ENCODE measurements at places on chromosomes 1 and 21. TPM values are rescaled to one million over a fixed set of nuclear protein-coding genes. Genes with fewer than 3 reads are reported as not detected.

MCOLN3 gene
- total RNA-seq: 0.36 TPM

CADM3 gene
- 0.48 TPM for total RNA-seq

CNKSR1 gene
- 19.7 TPM for total RNA-seq

MEX3A gene
- total RNA-seq: 1.7 TPM

ERVH48-1 gene
- total RNA-seq: not detected

RYR2 gene
- total RNA-seq: 0.28 TPM

GREM2 gene
- total RNA-seq: 0.52 TPM

PTPN7 gene
- 1.2 TPM for total RNA-seq

NAXE gene
- 80.4 TPM for total RNA-seq

SMCP gene
- total RNA-seq: not detected

PTPN14 gene
- total RNA-seq: 25.3 TPM

FHAD1 gene
- total RNA-seq: 0.32 TPM

IFNLR1 gene
- total RNA-seq: 4.0 TPM

KCNE2 gene
- not detected for total RNA-seq

TRPM2 gene
- 1.2 TPM for total RNA-seq

OR2T11 gene
- not detected for total RNA-seq

TACSTD2 gene
- total RNA-seq: 988 TPM

C1orf216 gene
- 1.4 TPM for total RNA-seq

S100A16 gene
- total RNA-seq: 1,290 TPM

LRRC7 gene
- total RNA-seq: 0.08 TPM

KCNE1 gene
- 0.28 TPM for total RNA-seq

FMOD gene
- 4.5 TPM for total RNA-seq

NEK2 gene
- 9.8 TPM for total RNA-seq

ADGRL4 gene
- total RNA-seq: 3.5 TPM

ETNK2 gene
- 2.8 TPM for total RNA-seq

FABP3 gene
- total RNA-seq: 0.36 TPM

JAM2 gene
- total RNA-seq: 4.3 TPM

TBX19 gene
- 0.60 TPM for total RNA-seq

SLFNL1 gene
- 0.08 TPM for total RNA-seq

EPHA8 gene
- 0.48 TPM for total RNA-seq

FCGR3A gene
- total RNA-seq: 1.00 TPM

TMEM125 gene
- 10.8 TPM for total RNA-seq

OPRD1 gene
- not detected for total RNA-seq

CFHR3 gene
- 0.36 TPM for total RNA-seq

MIS18A gene
- 10.1 TPM for total RNA-seq

LRRC71 gene
- not detected for total RNA-seq

LRRC38 gene
- total RNA-seq: not detected

EBNA1BP2 gene
- total RNA-seq: 48.7 TPM

C4BPB gene
- not detected for total RNA-seq

SMYD3 gene
- 6.9 TPM for total RNA-seq

ADGRB2 gene
- total RNA-seq: 0.24 TPM

KCNJ15 gene
- 15.5 TPM for total RNA-seq

CCDC24 gene
- total RNA-seq: 4.0 TPM

NMNAT2 gene
- 0.04 TPM for total RNA-seq

GRIK1 gene
- total RNA-seq: not detected

ZNF593 gene
- total RNA-seq: 37.9 TPM

CDCA8 gene
- total RNA-seq: 14.1 TPM

CD48 gene
- total RNA-seq: 2.0 TPM

ZFP69 gene
- total RNA-seq: 2.4 TPM

C2CD4D gene
- total RNA-seq: 0.24 TPM

G0S2 gene
- 2.3 TPM for total RNA-seq

SYNJ1 gene
- 4.9 TPM for total RNA-seq

CFH gene
- 33.9 TPM for total RNA-seq

TCHHL1 gene
- not detected for total RNA-seq

NBPF20 gene
- total RNA-seq: 2.1 TPM

SPRR3 gene
- total RNA-seq: 10,043 TPM

NKAIN1 gene
- total RNA-seq: 0.92 TPM

HSD11B1 gene
- 0.36 TPM for total RNA-seq

ASPM gene
- 13.4 TPM for total RNA-seq

All from esophagus mucosa (tissue), 1 donor.